ENCODE measurements at places on chromosomes 1 and 21.

DNA sequence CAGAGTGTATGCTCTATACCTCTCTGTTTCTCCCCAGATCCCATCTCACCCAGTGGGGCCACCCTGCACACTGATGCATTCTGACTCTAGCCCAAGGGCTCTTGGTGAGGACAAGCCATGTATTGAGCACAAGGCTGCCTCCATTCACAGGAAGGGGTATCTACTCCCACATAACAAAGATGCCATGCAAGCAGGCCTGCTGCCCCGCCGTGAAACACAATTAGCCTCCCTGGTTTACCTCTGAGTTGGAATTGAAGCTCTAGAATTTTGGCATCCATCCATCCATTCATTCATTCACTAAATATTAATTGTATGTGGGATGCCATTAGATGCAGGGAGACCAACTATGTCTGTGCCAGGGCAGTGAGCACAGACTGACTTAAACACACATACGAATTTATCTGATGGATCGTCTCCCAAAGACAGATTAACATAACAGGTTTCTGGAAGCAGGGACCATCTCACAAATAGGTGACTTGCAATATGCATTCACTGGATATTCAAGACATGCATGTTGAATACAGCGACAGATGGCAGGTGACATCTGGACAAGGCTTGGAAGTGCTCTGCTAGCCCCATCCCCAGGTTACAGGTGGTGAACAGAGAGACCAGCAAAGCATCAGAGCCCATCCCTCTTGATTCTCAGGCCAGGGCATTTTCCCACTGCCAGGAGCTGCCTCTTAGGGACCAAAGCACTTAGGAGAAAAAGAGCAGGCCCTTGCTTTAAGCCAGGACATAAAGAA, 34.3 kb downstream of the TRABD2B start:
- DNase-seq = no peak

- no peak for DNase-seq
These were observed 5.4 kb downstream of the OLFML3 start for GRCh38 chr1:113984710-113985109.

- DNase-seq = no peak
These were observed 5.8 kb downstream of the AVPR1B start for GRCh38 chr1:206111271-206111927.

DNA sequence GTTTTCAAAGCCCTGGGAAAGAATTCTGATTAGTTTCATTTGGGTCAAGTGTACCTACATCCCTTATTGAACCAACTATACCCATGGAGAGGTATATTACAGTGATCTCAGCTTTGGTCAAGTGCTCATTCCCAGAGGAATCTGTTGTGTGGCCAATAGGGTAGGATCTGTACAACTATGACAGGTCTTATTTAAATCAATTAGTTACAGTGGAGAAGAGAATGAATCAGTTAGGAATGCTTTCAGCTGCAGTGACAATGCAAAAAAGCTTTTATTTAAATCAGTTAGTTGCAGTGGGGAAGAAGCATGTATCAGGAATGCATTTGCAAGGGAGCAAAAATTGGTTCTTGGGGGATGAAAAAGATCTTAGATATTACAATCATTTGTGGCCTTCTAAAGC, 119.0 kb downstream of the FGGY start:
- DNase-seq = no peak
